Fibroblast of skin of right biceps (primary cell): ENCODE measurements at places on chromosomes 4 and X.

- no peak for DNase-seq
Measured at GRCh38 chr4:39429476-39430334, 23.0 kb downstream of the KLB start.

DNA sequence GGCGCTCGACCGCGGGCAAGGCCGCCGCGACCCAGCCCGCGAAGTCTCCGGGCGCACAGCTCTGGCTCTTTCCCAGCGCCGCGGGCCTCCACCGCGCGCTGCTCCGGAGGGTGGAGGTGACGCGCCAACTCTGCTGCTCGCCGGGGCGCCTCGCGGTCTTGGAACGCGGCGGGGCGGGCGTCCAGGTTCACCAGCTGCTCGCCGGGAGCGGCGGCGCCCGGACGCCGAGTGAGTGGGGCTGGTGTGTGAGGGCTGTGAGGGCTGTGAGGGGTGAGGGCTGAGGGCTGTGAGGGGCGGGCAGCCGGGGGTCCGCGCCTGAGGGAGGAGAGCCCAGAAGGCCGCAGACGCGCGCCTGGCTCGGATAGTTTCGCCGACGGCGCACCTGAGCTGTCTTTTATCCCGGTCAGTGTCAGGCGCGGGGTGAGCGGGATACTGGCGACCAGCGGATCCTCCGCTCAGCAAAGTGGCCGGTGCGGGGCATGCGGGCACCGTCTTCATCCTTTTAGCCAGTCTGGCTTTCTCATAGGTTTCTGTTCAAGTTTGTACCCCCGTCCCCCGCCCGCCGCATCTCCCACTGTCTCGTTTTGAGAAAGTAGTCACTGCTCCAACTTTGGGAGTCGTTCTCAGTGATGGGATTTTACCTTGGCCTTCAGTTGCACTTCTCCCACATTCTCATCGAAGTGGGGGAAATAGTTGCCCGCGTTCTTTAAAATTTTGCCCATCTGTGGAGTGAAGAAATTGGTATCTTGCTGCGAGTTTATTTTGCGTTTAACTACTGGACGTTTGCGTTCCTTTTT lies 586 bp downstream of the HERC5 start:
- DNase-seq = peak; percentile 23

DNA sequence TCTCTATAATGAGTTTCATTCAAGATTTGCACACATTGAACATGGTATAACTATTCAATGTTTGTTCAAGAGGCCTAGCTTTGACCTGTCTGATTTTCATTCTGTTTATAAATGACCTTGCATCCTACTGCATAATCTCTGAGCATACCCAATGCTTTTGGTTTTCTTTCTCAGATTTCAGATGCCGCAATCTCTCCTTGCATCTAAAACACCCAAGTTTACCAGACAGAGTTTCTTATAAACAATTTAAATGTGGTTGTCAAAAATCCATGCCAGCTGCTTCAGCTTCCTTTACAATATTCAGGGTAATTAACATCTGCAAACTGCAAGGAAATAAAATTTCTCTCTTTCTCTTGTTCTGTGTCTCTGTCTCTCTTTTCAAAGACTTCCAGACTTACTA lies 123.0 kb upstream of the PCDH18 start:
- no peak for DNase-seq

DNA sequence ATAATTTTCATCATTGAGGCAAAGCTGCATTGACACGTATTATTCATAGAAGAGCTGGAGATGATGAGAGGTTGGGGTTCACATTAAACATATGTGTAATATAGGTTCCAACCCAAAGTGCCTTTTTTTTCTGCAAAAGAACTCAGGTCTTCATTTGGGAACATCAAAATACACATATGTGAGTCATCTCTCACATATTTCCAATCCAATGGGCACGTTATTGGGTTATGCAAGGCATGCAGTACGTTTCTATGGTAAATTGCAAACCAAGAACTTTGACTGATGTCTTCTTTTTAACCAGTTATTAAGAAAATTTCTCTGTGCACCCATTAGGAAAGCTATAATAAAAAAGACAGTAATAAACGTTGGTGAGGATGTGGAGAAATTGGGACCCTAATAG lies 150.3 kb upstream of the FAM9B start:
- DNase-seq = no peak

DNA sequence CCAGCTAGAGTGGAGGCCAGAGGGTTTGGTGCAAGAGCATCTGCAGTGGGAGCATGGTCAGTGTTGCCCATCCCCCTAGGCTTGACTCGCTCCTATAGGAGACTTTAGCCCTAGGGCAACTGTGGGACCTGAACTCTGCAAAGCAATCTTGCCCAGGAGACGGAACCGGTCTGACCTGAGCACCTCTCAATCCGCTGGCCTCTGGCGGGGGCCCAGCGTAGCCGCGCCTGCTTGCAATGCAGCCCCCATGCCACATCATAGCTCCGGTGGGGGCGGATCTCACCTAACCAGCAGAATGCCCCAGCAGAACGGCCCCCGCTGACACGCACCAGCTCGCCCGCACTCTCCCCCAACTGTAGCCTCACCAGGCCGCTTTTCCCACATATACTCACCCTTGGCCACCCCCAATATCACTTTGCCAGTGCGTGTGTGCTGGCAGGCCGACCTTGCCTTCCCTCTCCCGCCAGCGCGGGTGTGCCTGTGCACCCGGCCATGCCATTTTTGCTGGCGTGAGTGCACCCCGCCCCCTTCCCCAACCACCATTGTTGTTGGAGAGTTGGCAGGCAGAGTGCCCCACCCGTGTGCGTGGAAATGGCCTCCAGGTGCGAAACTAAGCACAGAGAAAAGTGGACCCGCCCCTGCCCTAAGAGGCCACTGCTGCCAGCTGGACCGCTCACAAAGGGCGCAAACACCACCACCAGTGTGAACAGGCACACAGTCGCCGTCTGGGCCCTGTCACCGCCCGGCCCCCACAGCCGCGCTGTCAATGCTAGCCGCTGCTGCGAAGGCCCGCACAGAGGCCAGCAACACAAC lies 5.8 kb downstream of the BEX4 start:
- no peak for DNase-seq

DNA sequence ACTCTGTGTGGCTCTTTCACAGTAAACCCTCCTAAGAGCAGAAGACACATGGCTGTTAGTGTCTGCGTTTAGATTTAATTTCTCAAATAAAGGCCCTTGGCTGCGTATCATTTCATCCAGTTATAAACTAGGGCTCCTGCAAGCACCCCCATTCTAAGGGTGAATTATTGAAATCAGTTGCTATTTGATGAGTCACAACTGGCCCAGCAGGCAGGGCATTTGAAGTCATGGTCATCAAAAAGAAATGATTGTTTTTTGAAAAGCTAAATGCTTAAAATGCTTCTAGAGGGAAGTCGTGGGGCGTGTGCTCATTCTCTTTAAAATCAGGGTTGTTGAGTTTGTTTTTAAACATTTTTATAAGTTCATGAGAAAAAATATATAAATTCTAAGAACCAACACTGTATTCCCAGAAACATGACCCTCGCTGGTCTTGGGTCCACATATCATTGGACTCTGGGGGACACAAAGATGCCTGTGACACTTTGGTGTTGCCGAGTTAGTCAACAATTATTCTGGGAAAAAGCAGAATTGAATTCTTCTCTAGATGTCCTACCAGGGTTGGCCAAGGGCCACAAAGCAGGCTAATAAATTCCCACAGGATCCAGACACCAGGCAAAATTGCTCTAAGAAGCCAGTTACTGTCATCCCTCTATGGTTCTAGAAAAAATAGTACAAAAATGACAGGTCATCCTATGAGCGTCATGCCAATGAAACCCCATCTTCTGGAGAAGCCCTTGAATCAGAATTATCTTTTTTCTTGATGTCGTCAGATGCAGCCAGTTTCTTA lies 99.5 kb upstream of the MYOZ2 start:
- peak; percentile 54 for DNase-seq

GRCh38 chrX:1468250-1468772 lies 15.6 kb upstream of the ASMTL start:
- DNase-seq = peak; percentile 50

- DNase-seq = no peak
Measured at GRCh38 chr4:184784628-184785257, 41.0 kb downstream of the ACSL1 start.

- peak; percentile 68 for DNase-seq
Measured at GRCh38 chr4:158172261-158173258, at the start of gene GASK1B. GASK1B (minus strand) TSS chr4:158173025; CDS start chr4:158171375, 1,650 bp downstream.

- DNase-seq = no peak
Measured at GRCh38 chrX:39661116-39661907, 436.4 kb downstream of the BCOR start.

DNA sequence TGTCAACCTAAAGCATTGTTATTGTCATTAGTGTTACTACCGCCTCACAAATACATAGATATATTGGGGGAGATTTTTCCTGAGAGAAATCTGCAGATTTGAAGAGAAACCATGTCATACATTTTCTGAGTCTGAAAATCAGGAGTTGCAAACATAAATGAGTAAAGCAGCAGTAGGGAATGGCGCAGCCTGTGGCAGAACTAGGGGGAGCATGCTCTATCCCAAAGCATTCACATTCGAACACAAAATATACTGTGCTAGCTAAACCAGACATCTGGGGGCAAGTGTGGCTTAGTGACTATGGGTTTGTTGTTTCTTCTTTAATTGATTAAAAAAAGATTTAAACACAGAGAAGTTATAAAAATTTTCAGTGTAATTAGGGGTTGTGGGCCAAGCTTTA lies 83.2 kb downstream of the CPE start:
- DNase-seq = no peak

GRCh38 chr4:111957116-111957515 lies 188.1 kb upstream of the FAM241A start:
- no peak for DNase-seq
